Muscle of leg (tissue), 16 donors: ENCODE measurements at places on chromosomes 16 and 17. TPM values are rescaled to one million over a fixed set of nuclear protein-coding genes. Genes with fewer than 3 reads are reported as not detected.

Gene KRT33B
- polyA plus RNA-seq, result 0.33 TPM

Gene TBKBP1
- polyA plus RNA-seq, result 37.2 TPM

Gene CCDC40
- 7.1 TPM for polyA plus RNA-seq

Gene SEC14L5
- 0.90 TPM for polyA plus RNA-seq
